ENCODE measurements at places on chromosomes 7 and 10.

- no peaks in the 10 kb centered on the region for H3K4me1 ChIP-seq
- no peaks in the 10 kb centered on the region for H3K36me3 ChIP-seq
- H3K4me3 ChIP-seq = peak overlapping the region; percentile 22
- no peak for DNase-seq
- peak overlapping the region; percentile 13 for H3K27ac ChIP-seq
Measured at GRCh38 chr7:7751243-7752092, 33.1 kb upstream of the RPA3 start.

GRCh38 chr7:867001-867405 lies 9.4 kb upstream of the GET4 start:
- no peak overlapping the region for H3K4me3 ChIP-seq
- no peaks in the 10 kb centered on the region for H3K27me3 ChIP-seq
- H3K4me1 ChIP-seq = no peaks in the 10 kb centered on the region
- H3K36me3 ChIP-seq = no peaks in the 10 kb centered on the region

- H3K36me3 ChIP-seq = peaks cover 23% of the 10 kb centered on the region
- H3K4me1 ChIP-seq = peaks cover 9% of the 10 kb centered on the region
- peak overlapping the region; percentile 47 for H3K27ac ChIP-seq
- no peak for DNase-seq
Measured at GRCh38 chr7:155722118-155722517, 77.7 kb downstream of the RBM33 start.

GRCh38 chr7:16431646-16432424 lies 10.5 kb upstream of the CRPPA start:
- no peak overlapping the region for H3K27ac ChIP-seq
- H3K27me3 ChIP-seq = no peaks in the 10 kb centered on the region
- H3K4me3 ChIP-seq = no peak overlapping the region
- H3K36me3 ChIP-seq = no peaks in the 10 kb centered on the region

GRCh38 chr10:119542988-119543813 lies 682 bp upstream of the RGS10 start:
- DNase-seq = peak; percentile 50
- H3K27ac ChIP-seq = peak overlapping the region; percentile 78
- H3K4me3 ChIP-seq = peak overlapping the region; percentile 50
- no peaks in the 10 kb centered on the region for H3K27me3 ChIP-seq

- H3K36me3 ChIP-seq = no peaks in the 10 kb centered on the region
- DNase-seq = no peak
- H3K27ac ChIP-seq = no peak overlapping the region
- no peak overlapping the region for H3K4me3 ChIP-seq
Measured at GRCh38 chr10:77202857-77203256, 434.8 kb downstream of the KCNMA1 start.

- peak overlapping the region; percentile 33 for H3K27ac ChIP-seq
- no peaks in the 10 kb centered on the region for H3K27me3 ChIP-seq
- no peaks in the 10 kb centered on the region for H3K4me1 ChIP-seq
Measured at GRCh38 chr10:95604630-95605029, 43.5 kb upstream of the SORBS1 start.

- no peak for DNase-seq
- no peaks in the 10 kb centered on the region for H3K27me3 ChIP-seq
- no peaks in the 10 kb centered on the region for H3K36me3 ChIP-seq
Measured at GRCh38 chr7:26348234-26348851, 56.7 kb downstream of the SNX10 start.

DNA sequence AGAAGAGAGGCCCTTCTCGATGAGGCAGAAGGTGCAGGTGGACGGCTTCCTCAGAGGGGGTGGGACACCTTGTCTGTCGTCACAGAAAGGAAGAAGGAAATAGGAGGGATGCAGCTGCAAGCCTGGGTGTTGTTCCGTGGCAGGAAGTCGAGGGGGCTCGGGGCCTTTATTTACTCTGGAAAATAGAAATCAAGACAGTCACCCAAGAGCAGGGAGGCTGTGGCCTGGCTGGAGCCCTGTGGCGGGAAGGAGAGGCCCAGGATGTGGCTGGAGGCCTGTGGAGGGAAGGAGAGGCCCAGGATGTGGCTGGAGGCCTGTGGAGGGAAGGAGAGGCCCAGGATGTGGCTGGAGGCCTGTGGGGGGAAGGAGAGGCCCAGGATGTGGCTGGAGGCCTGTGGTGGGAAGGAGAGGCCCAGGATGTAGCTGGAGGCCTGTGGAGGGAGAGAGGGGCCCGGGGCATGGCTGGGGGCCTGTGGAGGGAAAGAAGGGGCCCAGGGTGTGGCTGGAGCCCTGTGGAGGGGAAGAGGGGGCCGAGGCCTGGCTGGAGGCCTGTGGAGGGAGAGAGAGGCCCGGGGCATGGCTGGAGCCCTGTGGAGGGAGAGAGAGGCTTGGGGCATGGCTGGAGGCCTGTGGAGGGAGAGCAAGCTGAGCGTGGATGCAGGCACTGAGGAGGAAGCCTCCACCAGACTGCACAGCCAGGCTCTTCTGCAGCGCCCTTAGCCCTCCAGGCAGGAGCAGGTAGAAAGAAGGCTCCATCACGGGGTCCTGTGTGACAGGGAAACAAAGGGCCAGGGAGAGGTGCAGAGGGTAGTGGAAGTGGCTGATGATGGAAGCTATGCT lies 97.3 kb upstream of the SFMBT2 start:
- H3K27ac ChIP-seq = no peak overlapping the region
- H3K36me3 ChIP-seq = no peaks in the 10 kb centered on the region
- no peak overlapping the region for H3K4me3 ChIP-seq
- H3K4me1 ChIP-seq = no peaks in the 10 kb centered on the region
- DNase-seq = no peak

DNA sequence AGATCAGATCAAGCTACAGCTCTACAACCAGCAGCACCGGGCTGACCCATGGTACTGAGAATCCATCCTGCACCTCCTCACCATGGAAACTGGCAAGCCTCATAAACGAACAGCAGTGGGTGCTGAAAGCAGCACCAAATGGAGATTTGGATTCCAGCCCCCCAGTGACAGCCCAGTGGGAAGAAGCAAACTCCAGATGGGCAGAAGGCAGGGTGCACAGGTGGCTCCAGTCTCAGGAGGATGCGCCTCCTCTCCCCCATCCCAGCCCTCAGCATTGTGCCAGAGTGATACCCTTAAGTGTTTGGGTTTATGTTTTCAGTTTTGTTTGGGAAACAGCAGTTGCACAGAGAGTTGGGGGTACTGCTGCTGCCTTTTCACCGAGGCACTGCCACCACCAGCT lies 20.6 kb upstream of the SMO start:
- H3K27me3 ChIP-seq = peaks cover 5% of the 10 kb centered on the region
- no peak overlapping the region for H3K4me3 ChIP-seq
- H3K4me1 ChIP-seq = peaks cover 7% of the 10 kb centered on the region
- no peak for DNase-seq
- H3K27ac ChIP-seq = no peak overlapping the region

- H3K27ac ChIP-seq = no peak overlapping the region
- DNase-seq = no peak
- H3K4me1 ChIP-seq = no peaks in the 10 kb centered on the region
- no peaks in the 10 kb centered on the region for H3K27me3 ChIP-seq
- no peak overlapping the region for H3K4me3 ChIP-seq
Measured at GRCh38 chr7:45187089-45187945, 29.7 kb downstream of the RAMP3 start.

- no peak for DNase-seq
- no peaks in the 10 kb centered on the region for H3K36me3 ChIP-seq
- no peak overlapping the region for H3K27ac ChIP-seq
- H3K27me3 ChIP-seq = no peaks in the 10 kb centered on the region
- no peak overlapping the region for H3K4me3 ChIP-seq
Measured at GRCh38 chr7:55622241-55622640, 49.9 kb upstream of the VOPP1 start.

DNA sequence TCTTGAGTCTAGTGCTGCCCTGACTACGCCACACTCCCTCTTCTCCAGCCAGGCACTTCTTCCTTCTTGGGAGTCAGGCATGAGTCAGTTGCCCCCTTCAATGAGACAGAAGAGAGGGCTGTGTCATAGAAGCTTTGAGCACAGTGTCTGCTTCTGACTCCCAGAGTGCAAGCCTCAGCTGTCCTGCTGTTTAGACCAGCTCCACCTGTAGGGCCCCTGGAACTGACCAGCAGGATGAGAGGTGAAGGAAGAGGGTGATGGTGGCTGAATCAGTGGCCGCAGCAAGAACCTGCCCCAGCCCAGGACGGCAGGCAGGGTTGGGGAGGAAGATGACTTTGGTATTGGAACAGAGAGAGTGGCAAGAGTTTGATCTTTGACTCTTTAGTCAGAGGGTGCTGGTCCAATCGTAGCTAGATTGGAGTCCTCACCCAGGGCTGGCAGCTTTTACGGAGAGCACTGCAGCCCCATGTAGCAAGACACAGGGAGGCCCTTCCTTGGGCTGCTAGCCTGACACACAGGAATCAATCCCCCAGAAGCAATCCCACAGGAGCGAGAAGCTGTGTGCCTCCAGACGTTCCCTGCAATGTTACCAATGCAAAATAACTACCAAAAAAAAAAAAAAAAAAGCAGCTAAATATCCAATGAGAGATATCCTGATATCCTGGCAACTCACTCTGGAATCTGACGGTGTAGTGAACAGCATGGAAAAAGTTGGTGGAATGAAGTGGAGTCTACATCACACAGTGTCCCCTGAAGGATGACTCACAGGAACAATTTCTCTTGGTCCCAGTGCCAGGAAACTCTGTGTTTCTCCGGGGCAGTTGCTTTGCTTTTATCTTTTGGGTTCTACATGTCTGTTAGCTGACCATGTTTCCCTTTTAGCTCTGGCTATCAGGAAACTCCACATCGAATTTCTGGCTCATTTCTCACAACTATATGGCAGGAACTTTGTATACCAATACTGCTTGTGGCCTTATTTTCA lies 6.9 kb downstream of the C10orf62 start:
- H3K4me1 ChIP-seq = no peaks in the 10 kb centered on the region
- no peak for DNase-seq
- H3K27ac ChIP-seq = peak overlapping the region; percentile 74

DNA sequence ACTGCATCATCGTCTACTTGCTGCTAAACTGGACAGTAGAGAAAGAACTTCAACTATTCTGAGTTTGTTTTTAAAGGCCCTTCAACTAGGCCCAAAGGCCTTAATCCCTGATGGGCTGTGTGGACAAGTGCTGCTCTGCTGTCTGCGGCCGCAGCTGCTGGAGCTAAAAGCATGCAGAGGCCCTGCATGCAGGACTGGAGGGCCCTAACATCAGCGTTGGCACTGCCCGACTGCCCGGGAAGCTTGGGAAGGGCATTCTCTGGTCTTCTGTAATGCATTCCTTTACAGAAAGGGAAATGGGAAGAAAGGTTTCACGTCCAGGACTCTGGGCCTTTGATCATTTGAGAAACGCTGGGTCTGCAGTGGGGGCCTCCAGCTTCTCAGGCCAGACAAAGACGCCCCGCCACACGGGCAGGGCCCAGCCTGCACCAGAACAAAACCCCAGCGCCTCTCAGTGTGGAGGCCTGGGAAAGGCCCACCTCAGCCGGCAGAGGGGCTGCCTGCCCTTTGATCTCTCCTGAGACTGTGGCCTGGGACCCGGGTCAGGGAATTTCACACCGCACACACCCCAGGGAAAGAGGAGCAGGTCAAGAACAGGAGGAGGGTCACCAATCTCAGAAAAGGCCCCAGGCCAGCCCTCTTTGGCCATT lies 229.3 kb downstream of the DNAJB6 start:
- no peak overlapping the region for H3K27ac ChIP-seq
- no peak overlapping the region for H3K4me3 ChIP-seq
- peaks cover 18% of the 10 kb centered on the region for H3K4me1 ChIP-seq
- peaks cover 5% of the 10 kb centered on the region for H3K36me3 ChIP-seq
- no peaks in the 10 kb centered on the region for H3K27me3 ChIP-seq

- peak; percentile 42 for DNase-seq
- peaks cover 7% of the 10 kb centered on the region for H3K4me1 ChIP-seq
- no peaks in the 10 kb centered on the region for H3K36me3 ChIP-seq
- peak within 1 kb of the TSS; percentile 26 for H3K4me3 ChIP-seq
Measured at GRCh38 chr7:36723951-36724664, at the start of gene AOAH. AOAH (minus strand) TSS chr7:36724494; CDS start chr7:36724148, 346 bp downstream.

DNA sequence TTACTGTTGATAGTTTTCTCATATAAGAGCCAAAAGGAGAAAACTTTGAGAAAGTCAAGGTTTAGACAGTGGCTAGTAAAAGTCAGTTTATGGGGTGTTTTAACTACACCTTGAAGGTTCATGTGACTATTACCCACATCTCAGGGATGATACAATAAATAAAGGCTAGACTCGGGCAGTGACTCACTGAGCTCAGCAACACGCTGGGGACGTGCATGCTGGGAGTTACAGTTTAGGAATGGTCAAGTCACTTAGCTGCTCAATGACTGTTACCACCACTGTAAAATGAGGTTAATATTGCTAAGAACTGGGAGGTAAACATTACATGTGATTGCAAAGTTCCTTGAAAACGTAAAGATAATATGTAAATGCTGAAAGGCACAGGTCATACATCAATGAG lies 1254.4 kb upstream of the PHF14 start:
- H3K4me1 ChIP-seq = no peaks in the 10 kb centered on the region
- DNase-seq = no peak
- no peaks in the 10 kb centered on the region for H3K36me3 ChIP-seq
- H3K27ac ChIP-seq = no peak overlapping the region

DNA sequence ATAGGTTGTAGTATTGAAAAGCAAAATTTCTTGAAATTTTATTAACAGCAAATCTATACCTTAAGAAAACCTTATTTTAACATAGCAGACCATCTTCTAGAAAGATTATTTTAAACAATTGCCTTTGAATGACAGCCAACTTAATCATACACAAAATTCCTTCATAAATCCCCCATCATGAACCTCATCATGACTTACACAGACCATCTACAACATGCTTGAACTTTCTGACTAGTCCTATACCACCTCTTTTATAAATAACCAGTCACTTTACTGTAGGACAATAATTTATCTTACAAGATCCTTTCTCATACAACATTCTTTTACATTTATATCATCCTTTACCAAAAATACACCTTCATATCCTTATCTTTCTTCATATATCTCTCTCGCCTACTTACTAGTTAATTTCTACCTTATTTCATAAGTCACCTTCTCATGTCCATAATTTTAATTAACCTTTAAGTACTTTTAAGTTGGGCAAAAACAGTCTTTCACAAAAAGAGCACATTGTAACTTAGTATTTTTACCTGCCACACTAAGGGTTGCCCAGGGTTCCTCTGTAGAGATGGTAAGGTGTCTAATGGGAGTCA lies 16.6 kb upstream of the PTN start:
- H3K4me3 ChIP-seq = no peak overlapping the region
- H3K27me3 ChIP-seq = no peaks in the 10 kb centered on the region
- no peak for DNase-seq
- no peaks in the 10 kb centered on the region for H3K36me3 ChIP-seq

- H3K4me1 ChIP-seq = no peaks in the 10 kb centered on the region
- no peak overlapping the region for H3K4me3 ChIP-seq
- H3K27me3 ChIP-seq = no peaks in the 10 kb centered on the region
- no peaks in the 10 kb centered on the region for H3K36me3 ChIP-seq
- DNase-seq = no peak
Measured at GRCh38 chr7:40749877-40750276, 615.1 kb downstream of the SUGCT start.

- no peaks in the 10 kb centered on the region for H3K36me3 ChIP-seq
- H3K27me3 ChIP-seq = peaks cover 11% of the 10 kb centered on the region
- DNase-seq = no peak
- H3K4me3 ChIP-seq = no peak overlapping the region
- H3K4me1 ChIP-seq = no peaks in the 10 kb centered on the region
- H3K27ac ChIP-seq = no peak overlapping the region
Measured at GRCh38 chr7:155587486-155587885, 41.1 kb upstream of the CNPY1 start.

- no peak for DNase-seq
- no peaks in the 10 kb centered on the region for H3K27me3 ChIP-seq
- H3K4me1 ChIP-seq = no peaks in the 10 kb centered on the region
- no peak overlapping the region for H3K4me3 ChIP-seq
Measured at GRCh38 chr7:18536486-18536885, 40.9 kb downstream of the HDAC9 start.

GRCh38 chr10:125611216-125611615 lies 71.7 kb downstream of the TEX36 start:
- H3K4me1 ChIP-seq = no peaks in the 10 kb centered on the region
- no peaks in the 10 kb centered on the region for H3K36me3 ChIP-seq
- no peaks in the 10 kb centered on the region for H3K27me3 ChIP-seq
- no peak overlapping the region for H3K4me3 ChIP-seq
- H3K27ac ChIP-seq = no peak overlapping the region
- no peak for DNase-seq

All from tibial nerve (tissue), 4 donors.